ENCODE measurements at places on chromosomes 4 and X.

- DNase-seq: no peak
Measured at GRCh38 chrX:22035236-22035635, 3.1 kb downstream of the PHEX start.

DNA sequence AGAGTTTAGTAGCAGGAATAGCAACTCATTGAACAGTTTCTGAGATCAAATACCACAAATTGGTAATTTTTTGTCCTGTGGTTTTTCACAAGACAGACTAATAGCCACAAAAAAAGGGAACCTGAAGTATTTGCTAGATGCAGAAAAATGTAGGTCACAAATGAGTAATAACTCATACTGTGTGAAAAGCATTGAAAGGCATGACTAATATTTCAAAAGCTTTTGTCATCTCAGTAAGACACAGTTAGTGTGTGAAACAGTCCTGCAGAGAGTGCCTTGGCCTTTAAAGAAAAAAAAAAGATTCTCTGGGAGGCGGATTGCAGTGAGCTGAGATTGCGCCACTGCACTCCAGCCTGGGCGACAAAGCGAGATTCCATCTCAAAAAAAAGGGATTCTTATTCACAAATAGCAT, 31.4 kb upstream of the SLC25A31 start:
- no peak for DNase-seq

DNA sequence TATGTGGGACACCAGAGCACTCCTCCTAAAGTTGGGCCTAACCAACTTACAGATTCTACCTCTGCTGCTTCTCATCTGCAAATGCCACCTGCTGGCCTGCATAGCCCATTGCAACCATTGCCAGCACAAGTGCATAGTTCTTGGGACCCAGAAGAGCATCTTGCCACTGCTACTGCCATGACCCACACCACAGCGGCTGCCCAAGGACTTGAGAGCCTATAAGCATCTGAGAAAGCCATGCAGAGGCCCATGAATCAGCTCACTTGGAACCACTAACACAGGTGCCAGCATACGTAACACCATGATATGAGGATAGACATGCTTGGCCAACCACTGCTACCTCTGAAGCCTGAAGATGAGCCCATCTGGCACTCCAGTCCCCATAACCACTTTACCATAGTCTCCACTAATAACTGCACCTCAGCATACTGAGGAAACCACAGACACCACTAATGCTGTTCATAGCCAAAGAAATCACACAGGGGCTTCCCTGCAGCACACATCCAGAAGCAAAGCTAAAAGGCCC, 258.1 kb upstream of the AGTR2 start:
- DNase-seq: no peak

DNA sequence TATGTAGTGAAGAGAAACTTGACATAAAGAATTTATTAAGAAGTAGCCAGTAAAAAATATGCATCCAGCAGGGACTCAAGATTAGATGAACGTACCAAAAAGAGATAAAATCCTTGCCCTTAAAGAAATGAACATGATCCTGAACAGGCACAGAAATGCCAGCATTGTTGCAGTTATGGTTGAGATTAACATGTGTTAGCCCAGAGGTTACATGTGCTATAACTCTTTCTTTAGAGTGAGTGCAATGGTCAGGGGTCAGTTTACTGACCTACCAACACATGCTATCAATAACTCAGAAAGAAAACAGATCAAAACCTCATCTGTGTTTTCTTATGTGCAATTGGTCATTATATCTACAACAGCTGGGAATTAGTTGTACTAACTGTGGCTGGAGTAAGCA, 166.1 kb upstream of the NDST3 start:
- no peak for DNase-seq

- DNase-seq: no peak
Measured at GRCh38 chr4:40144716-40145115, 52.1 kb upstream of the RHOH start.

DNA sequence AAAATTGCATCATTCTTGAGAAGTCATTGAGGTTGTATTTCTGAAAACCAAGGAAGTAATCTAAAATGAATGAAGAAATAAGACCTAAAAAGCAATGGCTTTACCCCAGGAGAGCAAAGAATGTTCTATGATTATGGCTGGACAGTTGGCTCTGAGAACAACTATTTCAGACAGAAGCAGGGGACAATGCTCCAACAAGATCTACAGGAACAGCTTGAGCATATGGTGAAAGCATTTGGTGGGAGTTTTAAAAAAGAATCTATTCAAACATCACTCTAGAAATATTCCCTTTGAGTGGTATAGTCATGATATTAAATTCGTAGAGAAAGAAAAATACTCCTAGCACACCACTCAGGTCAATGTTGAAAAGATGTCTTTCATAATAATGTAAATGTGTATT, 26.7 kb downstream of the DYNLT3 start:
- no peak for DNase-seq

Measured in activated CD4-positive, CD25-positive, alpha-beta regulatory T cell treated with anti-CD3 and anti-CD28 coated beads, Interleukin-2, amount 50 U/mL, for 16 hours (primary cell).